Retinal pigment epithelial cell (primary cell): ENCODE measurements at places on chromosomes 16 and 17.

- no peak for DNase-seq
These were observed 174.2 kb downstream of the IRF8 start for GRCh38 chr16:86073103-86073625.

GRCh38 chr16:30711712-30712111 is 12.7 kb downstream of the SRCAP start:
- DNase-seq: no peak

GRCh38 chr17:1601571-1601970 is 27.1 kb downstream of the SLC43A2 start:
- no peak for DNase-seq

GRCh38 chr16:399340-400019 is 2.2 kb upstream of the DECR2 start:
- DNase-seq: no peak

DNA sequence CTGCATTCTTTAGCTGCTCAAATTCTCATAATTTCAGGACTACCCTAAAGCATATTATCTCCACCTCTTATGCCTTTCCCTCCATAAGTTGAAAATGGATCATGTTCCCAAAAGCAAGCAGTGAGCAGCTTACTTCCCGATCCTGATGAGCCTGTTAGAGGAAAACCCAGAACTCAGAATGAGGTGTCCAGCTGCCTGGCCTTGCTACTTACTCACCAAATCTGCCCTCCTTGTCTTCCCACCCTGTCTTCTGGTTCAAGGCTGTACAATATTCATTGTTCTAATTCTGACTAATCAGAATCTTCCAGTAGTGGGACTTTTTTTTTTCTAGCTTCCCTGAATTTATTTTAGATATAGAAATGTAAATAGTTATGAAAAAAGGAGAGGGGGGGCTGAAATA is 10.8 kb downstream of the LYRM1 start:
- DNase-seq: no peak

DNA sequence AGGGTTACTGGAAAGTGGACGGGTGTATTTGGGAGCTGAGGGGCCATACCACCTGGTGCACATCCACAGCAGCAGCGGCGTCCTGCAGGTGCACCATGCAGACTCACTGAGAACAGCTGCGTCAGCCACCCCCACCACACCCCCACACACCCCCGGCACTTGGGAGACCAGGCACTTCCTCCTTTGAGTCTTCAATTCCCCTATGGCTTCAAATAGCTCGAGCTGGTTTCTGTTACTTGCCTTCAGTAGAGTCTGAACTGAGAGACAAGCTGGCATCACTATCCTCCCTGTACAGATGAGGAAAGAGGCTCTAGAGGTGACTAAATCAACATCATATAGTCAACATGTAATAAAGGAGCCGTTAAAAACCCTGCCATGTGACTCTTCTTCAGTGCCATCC is 15.4 kb downstream of the CUEDC1 start:
- DNase-seq: no peak

DNA sequence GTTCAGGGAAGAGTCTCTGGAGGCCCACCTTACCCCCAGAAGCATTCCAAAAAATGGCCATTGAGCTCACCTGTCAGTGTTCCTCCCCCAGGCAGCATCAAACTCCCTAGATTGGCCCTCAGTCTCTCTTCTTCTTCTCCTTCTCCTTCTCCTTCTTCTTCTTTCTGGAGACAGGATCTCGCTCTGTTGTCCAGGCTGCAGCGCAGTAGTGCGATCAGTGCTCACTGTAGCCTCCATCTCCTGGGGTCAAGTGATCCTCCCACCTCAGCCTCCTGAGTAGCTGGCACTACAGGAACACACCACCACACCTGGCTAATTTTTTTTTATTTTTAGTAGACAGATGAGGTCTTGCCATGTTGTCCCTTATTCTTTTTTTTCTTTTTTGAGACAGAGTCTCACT is 16.4 kb upstream of the WNT3 start:
- no peak for DNase-seq

DNA sequence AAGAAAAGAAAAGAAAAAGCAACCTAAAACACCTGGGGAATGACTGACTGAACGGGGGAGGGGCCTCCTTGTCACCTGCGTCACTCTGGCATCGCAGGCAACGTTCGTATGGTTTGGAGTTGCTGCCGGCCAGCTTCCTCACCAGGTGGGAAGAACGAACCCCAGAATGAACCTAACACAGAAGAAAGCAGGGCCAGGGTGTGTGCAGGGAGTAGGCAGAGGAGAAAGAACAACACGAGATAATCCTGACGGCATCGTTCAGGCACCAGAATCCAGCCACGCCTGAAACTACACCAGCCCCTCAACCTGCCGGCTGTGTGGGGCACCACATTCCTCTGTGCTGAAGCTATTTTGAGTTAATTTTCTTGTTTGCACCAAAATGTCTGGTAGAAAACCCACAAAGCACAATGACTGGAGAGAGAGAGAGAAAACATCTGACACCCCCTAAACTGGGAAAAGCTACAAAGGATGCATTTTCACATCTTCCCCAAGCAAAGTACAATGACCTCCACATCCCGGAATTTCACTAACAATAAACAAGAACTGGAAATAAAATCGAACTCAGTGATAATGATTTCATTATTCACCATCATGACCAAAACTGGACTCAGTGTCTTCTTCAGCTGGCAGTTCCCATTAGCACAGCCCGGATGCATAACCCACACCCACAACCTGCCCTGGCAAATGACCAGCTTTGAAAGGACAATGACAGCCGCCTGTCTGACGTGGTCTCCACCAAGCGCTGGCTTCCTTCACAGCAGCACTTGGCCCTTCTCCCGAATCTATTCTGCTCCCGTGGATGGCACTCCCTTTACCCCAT is 23.6 kb downstream of the RAB40B start:
- DNase-seq: no peak

DNA sequence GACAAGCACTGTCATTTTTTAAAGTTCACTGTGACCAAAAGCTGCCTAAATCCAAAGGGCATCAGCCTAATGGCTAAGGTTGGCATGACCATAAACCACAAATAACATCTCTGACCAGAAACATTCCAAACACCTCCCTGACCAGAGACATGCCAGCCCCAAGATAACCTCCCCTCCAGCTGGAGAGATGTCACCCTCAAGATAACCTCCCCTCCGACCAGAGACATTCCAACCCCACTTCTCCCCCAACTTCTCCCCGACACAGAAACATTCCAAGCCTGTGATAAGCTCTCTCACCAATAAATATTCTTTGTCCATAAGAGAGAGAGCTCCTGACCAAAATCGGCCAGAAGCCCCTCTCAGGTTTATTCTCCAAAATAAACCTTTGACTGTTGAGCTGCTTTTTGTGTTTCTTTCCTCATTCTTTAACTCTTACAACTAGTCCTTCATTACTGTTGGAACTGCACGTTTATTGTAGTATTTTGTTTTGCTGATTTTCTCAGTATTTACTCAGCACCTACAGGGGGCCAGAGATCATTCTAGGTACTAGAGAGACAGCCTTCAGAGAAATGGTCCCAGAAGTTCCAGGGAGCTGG is 325.6 kb downstream of the SLC39A11 start:
- DNase-seq: no peak

DNA sequence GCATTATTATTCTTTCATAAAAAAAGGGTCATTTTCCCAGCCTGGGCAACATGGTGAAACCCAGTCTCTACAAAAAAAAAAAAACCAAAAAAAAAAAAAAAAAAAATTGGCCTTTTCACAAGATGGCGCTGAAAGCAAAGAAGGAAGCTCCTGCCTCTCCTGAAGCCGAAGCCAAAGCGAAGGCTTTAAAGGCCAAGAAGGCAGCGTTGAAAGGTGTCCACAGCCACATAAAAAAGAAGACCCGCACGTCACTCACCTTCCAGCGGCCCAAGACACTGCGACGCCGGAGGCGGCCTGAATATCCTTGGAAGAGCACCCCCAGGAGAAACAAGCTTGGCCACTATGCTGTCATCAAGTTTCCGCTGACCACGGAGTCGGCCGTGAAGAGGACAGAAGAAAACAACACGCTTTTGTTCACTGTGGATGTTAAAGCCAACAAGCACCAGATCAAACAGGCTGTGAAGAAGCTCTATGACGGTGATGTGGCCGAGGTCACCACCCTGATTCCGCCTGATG is 4.9 kb upstream of the PGAP6 start:
- no peak for DNase-seq

GRCh38 chr17:5780476-5780875 is 196.2 kb upstream of the NLRP1 start:
- no peak for DNase-seq

DNA sequence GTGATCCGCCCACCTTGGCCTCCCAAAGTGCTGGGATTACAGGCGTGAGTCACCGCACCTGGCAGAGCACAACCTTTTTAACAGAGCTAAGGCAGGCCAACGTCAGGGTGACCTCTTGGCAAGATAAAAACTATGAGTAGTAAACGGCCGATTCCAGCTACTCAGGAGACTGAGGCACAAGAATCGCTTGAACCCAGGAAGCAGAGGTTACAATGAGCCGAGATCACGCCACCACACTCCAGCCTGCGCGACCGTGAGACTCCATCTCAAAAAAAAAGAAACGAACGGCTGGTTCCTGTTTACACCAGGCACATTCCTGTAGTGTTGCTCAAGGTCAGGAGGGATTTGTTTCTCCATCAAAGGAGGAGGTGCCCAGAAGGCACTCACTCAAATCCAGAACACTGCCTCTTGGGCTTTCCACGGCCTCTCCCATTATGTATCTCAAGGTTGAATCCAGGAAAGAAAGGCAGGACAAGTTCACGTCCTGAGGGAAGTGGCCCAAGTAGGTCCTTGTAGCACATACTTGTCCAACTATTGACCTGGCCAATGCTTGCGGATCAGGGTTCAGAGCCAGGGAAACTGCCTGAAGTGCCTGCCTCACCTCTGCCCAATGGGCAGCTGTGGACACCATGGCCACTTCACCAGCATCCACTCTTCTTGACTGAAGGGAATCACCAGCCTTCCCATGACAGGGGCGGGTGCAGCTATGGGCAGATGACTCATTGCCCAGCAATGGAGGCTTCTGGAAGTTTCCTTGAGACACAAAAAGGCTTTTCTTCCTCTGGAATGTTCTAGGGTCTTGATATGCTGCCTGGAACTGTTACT is 13.5 kb downstream of the KNOP1 start:
- DNase-seq: no peak

GRCh38 chr16:2751577-2752034 is 832 bp upstream of the SRRM2 start:
- DNase-seq: no peak

GRCh38 chr17:58271216-58271931 is 9.4 kb downstream of the MPO start:
- no peak for DNase-seq

DNA sequence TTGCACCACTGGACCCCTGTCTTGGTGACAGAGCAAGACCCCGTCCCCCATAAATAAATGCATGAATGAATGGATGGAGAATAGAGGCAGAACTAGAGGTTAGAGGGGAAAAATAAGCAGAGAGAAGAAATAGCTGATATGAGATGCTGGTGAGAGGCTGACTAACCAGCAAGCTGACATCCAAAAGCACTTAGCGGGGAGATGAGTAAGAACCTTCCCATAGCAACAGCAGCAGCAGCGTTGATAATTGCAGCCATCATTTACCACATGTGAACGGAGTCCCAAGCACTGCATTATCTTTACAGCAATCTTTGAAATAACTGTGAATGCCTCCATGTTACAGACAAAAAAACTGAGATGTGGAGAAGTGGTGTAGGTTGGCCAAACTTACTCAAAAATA is 777.3 kb upstream of the EEF2KMT start:
- DNase-seq: no peak

DNA sequence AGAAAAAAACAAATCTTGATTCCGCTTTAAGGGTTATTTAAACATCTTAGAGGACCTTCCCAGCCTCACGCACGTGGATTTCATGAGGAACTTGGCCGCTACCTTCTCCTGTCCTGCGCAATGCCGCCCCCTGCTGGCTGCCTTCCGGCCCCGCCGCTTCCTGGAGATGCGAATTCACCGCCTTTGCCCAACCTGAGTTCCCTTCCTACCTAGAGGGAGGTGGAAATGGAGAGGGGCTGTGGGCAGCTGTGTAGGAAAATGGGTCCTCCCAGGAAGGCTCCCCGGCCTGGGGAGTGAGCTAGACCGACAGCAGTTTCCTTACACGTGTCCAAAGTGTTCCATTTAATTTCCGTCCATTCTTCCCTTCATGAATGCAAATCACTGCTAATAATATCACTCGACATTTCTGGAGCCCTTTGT is 1.0 kb upstream of the ABCC12 start:
- no peak for DNase-seq

DNA sequence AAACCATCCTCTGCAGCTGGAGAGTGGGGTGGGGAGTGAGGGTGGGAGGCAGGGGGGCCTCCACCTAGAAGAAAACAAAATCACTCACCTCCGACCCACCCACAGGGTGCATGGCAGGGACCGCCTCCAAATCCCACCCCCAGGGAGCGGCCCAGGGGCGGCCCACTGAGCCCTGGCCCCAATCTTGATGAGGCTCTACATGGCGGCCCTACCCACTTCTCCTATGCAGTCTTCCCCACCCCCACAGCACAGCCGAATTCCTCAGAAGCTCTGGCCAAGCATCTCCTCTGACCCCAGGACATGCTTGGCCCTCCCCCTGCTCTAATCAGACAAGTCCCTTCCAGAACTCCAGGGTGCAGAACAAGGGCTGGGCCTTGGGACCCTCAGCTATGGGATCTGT is 18.2 kb upstream of the FASN start:
- no peak for DNase-seq

DNA sequence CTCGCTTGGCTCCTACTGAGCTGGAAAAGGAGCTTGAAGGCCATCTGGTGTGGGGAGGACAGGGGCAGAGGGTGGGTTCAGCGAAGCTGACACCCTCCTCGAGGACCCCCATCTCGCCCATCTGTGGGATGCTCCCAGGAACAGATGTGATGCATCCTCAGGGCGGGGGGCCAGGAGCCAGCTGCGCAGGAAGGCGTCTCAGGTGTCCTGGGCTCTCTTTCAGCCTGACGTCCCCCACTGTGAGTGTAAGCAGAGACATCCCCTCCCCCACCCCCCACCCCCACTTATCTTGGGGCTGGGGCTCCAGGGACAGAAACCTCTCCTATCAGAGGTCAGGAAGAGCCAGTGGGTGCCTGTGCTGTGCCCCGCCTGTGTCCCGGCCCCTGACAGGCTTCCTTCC is 16.2 kb downstream of the KIF19 start:
- no peak for DNase-seq

DNA sequence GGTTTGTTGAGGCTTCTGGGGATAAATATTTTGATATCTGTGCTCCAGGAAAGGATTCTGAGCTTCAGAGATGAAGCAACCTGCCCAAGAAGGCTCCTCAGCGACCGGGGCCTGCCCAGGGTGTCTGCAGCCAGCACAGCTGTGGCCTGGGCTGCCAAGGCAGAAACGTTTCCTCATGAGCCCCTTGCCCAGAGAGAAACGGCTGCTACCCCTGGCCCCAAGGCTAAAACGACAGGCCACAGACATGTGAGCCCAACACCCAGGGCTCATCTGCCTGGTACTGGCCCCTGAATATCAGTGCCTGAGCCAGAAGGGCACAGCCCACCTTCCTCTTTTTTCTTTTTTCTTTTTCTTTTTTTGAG is 45.4 kb upstream of the RASD1 start:
- no peak for DNase-seq

DNA sequence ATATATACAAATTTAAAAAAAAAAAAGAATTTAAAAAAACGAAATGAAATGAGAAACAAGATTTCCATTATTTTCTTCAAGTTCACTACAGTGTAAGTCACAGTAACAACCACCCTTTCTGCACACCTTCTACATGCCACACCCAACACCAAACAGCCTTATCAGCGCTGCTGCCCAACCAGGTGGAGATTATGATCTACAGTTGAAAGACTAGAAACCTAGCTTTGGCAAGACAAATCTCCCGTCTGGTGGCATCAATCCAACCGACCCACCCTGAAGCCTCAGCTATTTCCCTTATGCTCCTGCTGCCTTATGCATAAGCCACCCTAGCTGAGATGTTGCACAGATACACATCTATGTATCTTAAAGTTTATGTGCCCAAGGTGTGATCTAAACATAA is 60.8 kb downstream of the PARN start:
- no peak for DNase-seq
